Activated CD4-positive, alpha-beta T cell treated with anti-CD3 and anti-CD28 coated beads for 48 hours (primary cell): ENCODE measurements at places on chromosomes 16 and 17.
A peak's percentile ranks its signal among the peaks of the same experiment; 100 is the strongest.

DNA sequence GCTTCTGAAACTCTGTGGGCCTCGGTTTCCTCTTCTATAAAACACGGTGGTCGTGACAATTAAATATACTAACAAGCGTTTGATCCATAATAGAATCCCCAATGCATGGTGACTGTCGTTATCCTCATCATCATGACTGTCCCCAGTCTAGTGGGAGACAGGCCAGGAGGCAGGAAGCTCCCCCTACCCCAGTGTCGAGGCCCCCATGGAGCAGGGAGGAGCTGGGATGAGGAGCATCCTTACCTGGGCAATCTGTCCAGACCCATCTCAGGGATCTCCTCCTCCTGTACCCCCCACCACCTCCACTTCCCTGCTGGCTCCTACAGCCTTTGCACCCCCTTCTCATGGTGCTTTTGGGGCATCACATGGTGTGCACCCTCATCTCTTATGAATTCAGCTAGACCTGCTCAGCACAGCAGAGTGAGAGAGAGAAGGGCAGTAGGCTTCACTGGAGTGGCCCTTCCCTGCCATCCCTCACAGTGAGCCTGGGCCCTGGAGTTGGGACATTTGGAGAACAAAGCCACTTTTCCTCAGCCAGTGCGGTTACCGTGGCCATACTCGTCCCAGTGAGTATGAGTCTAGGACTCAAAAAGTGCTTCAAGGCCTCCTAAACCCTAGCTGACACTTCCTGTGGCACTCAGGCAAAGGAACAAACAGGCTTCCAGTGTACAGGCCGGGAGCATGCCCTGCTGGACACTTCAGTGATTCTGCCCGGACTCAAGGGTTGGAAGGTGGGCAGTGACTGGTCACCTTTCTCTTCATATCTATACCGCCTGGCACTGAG lies 148.6 kb downstream of the CLEC16A start:
- DNase-seq = no peak

GRCh38 chr16:30637944-30638343 lies 12.8 kb upstream of the PRR14 start:
- DNase-seq = no peak

DNA sequence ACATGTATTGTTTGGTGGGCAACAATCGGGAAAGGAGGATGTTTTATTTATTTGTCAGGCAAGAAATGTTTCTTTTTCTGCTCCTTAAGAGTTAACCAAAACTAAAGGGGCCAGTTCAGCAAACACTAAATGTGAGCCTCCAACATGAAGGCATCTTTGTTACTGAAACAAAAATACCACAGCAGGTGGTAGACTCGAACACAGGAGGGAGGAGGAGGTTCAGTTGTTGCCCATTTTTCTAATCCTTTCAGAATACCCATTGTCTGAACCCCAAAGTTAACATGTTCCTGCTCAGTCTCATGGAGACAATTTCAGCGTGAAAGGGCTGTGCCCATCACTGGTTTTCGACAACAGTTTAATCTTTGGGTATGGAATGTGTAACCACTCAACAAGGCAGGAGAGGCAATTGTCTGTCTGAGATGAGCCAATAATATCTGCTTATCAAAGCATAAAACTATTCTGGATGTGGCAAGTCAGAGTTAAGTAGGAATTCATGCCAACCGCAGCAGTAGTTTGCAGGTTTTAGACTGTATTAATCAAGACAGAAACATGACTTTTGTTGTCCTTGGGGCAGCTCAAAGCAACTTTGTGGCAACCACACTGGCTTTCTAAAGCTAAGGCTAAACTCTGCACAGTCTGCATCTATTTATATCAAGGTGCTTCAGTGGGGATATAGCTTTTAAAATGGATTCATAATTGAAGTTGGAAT lies 211.7 kb downstream of the FTO start:
- DNase-seq = no peak

DNA sequence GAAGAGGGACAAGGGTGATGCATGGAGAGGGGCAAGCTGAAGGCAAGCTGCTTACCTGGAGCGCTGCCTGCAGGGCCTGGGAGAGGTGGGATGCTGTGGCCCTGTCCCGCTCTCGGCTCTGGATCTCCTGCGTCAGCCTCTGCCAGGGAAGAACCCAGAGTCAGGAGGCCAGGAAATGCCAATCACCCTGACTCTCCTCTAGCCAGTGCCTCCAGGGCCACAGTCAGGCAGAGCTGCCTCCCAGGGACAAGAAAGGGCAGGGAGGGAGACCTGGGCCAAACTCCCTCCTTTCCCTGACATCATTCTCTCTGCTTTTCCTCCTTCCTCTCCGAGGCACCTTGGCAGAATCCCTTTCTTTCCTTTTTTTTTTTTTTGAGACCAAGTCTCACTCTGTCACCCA lies 11.3 kb downstream of the CDK3 start:
- DNase-seq = no peak

DNA sequence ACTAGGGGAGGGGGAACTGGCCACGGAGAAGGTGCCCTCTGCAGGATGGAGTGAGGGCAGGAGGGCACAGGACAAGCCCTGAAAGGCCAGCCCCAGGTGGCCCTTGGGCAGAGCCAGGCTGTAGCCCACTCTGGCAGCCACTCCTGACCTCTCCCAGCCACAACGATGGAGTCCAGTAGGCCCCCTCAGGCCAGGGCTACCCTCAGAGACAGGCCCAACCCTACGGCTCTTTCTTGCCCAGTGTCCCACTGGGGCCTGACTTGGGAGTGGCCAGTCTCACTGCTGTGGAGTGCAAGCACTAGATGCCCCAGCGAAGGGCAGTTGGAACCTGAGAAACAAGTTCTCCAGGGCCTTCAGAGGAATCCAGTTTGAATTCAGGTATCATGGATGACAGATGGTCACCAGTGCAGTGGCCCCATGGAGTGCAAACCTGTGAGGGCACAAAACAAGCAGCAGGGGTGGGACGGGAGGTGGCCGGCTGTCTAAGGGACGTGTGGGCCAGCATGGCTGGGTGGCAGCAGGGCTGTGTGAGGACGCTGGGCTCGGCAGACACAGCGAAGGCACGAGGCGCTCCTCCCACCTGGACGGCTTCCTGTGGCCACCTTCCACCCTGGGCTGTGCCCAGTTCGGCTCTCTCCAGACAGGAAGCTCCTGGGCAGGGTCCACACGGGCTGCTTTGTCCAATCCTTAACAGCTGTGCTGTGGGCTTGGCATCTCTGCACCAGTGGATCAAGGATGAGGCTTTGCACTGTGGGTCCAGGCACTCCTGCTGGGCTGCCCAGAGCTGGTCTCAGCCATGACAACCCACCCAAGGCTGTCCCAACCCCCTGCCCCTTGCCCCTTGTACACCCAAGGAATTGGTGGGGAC lies 72.1 kb downstream of the AMFR start:
- DNase-seq = no peak

- DNase-seq = no peak
Observed at GRCh38 chr17:37092701-37093100, 143.9 kb downstream of the AATF start.

DNA sequence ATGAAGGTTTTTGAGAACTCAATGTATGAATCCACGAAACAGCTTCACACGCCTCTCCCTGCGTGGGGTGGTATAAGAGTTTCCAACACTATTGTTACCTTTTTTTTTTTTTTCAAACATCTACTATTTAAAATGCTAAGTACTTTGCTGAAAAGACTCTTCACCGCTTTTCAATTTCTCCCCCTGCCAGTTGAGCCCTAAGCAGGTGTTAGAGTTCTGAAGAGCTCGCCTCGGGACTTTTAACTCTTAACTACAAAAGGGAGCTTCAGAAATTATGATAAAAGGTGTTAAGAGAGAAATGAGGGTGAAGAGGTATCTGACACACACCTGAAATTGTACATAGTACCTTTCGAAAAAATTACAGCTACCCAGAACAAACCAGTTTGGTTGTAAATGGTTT lies 20.9 kb upstream of the PSMD7 start:
- DNase-seq = no peak

- no peak for DNase-seq
Observed at GRCh38 chr16:27293343-27293742, 20.4 kb upstream of the IL4R start.

GRCh38 chr17:38898812-38899348 lies 26.5 kb upstream of the LASP1NB start:
- peak; percentile 93 for DNase-seq

- peak; percentile 97 for DNase-seq
Observed at GRCh38 chr16:19555186-19555937, at the start of gene VPS35L. Gene VPS35L (plus strand): TSS chr16:19555703. CDS start chr16:19555730, 27 bp downstream.
